Hematopoietic multipotent progenitor cell (in vitro differentiated cells): ENCODE measurements at places on chromosomes 7 and 10.

DNA sequence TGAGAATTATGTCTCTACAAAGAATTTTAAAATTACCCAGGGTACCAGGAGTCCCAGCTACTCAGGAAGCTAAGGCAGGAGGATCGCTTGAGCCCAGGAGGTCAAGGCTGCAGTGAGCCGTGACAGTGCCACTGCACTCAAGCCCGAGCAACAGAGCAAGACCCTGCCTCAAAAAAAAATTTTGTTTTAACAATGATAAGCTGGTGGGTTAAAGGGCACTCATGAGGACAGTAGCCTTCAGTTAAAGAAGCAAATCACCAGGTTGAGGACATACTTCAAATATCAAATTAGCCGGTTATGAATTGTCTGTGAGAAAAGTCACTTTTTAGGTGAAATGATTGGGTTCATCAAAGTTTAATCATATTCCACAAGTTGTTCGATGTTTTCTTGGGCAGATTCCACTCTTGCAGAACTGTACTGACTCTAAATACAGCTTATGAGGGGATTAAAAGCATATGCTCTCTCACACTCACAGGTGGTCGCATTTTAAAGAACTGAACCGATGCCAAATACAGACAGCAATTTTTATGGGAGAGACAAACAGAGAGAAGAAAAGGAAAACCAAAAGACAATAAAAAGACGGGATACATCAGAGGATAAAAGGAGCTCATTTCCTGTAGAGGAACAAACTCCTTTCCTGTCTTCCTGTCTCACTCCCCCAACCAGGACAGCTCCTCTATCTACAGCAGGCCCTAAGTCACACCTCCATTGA lies 582.8 kb upstream of the NRP1 start:
- no peak for DNase-seq

GRCh38 chr7:92815412-92815811 lies 21.0 kb downstream of the CDK6 start:
- DNase-seq: no peak

DNA sequence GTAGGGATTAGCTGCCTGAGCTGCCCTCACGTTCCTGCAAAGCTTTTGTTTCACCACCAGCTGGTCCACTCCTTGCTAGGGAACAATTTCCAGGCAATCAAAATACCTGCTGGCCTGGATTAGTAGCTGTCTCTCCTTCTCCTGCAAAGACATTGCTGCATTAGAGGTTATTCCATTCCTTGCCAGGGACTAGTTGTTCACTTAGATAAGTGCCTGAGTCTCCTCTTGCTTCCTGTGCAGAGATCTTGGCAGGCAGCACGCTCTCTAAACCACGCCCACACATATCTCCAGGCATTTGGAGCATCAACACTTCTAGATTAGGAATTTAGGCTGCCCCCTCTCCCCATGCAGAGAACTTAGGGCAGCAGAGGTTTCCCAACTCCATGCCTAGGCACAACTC lies 150.4 kb upstream of the SMIM30 start:
- DNase-seq: no peak

GRCh38 chr10:88889559-88890337 lies 9.7 kb downstream of the STAMBPL1 start:
- DNase-seq: no peak

DNA sequence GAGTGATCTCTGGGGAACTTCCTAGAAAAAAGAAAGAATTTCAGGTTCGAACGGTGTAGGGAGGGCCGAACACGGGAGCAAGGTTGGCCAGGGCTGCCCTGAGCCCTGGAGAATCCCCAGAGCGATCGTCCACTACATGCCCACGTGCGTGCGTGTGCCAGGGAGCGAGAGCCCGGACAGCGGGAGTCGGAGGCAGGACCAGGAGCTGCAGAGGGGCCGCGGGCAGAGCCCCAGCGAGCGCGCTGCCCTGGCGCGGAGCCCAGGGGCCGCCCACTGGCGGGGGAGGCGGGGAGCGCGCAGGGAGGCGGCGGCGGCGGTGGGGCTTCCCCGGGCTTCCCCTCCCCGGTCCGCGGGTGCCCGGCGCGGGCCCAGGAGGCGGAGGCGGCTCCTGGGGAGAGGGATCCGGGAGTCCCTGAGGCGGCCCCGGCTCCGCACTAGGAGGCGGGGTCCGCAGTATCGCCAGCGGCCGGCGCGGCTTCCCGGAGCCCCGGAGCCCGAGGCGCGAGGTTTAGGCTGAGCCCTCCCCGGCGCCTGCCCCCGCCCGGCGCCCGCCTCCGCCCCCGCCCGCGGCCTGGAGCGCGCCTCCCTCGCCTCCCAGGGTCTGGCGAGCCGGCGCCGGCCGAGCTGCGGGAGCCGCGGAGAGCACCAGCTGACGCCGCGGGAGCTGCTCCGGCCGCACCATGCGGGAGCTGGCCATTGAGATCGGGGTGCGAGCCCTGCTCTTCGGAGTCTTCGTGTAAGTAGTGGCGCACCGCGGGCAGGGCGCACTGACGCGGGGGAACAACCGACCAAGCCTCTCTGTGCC lies at the start of gene PLPP4:
TSS of gene PLPP4 (plus strand) at position 602 of the 805 bp plus-strand sequence. CDS start at position 681, 79 bp downstream.
- DNase-seq: peak; percentile 42

DNA sequence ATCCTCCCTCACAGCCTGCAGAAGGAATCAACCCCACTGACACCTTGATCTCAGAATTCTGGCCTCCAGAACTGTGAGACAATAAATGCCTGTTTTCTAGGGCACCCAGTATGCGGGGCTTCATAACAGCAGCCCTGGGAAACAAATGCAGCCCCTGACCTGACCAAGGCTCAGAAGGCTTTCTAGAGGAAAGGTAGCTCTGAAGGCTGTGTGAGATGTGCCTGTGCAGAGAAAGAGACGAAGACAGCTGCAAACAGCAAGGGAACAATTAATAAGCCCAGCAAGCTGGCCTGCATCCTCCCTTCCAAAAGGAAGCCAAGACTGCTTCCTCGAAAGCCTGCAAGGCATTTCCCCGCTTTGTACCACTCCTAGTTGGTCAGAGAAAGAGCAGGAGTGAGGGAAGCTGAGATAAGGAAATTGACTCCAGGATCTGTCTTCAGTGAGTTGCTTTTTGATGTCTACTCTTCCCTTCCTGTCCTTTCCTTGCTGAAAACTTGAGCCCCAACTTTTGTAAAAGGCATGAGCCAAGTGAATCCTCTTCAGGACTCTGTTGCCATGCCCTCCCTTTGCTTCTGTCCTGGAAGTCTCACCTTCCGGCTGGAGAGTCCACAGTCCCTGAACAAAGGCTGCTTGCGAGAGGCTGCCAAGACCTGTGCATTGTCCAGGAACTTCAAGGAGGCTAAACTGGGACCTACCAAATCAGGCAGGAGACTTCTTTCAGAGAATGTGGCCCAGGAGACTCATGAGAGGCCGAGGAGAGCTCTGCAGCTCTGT lies 71.2 kb upstream of the ARID5B start:
- no peak for DNase-seq

- DNase-seq: no peak
Measured at GRCh38 chr10:51640120-51640819, 59.1 kb downstream of the CSTF2T start.

- no peak for DNase-seq
Measured at GRCh38 chr10:42428534-42428933, 209.8 kb downstream of the ZNF33B start.

- no peak for DNase-seq
Measured at GRCh38 chr7:779480-779879, 52.4 kb upstream of the PRKAR1B start.

DNA sequence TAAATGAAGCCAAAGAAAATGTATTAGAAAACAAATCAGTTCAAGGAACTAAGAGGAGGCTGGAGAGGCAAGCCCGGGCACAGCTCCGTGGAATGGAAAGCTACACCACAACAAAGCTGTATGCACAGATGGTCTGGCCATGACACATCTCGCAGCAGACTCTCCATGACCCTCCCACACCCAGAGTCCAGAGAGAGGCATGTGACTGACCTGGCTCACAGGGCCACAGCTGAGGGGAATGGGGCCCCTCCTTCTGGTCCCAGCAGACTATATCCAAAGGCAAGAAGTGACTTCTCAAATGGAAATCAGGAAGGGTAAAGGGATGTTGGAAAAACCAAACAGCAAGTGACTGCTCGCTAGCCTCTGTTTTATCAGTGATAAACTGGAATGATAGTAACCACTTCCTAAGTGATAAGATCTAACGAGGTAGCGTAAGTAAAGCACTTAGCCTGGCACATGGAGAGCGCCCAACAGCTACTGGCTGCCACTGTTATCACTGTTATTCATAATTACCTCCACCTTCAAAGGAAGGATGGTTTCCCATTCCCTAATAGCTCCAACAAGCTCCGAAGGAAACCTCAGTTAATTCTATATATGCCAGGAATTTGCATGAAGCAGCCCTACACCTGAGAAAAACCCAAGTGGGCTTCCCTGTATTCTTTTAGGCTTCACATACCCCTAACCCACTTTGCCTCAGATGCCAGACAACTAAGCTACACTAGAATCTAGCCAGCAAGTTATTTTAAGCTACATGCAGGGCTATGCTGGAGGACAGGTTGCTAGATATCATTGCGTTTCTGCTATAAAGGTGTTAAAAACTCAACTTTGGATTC lies 8.4 kb downstream of the OSBPL3 start:
- peak; percentile 18 for DNase-seq

DNA sequence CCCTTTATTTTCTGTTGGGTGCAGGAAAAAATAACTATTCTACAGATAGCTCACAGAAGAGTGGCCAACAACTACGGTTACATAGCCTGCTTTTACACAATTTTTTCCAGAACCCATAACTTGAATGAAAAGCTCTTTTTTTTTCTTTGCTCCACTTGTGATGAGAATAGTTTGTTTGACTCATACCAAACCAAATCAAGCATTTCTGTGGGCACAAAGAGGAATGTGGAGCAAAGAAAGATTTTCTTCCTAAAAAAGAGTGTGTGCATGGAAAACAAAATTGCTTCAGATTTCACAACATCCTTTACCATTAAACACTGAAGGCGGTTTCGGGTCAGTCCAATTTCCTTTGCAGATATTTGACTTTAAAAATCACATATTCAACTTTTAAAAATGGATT lies 54.8 kb upstream of the RAB11FIP2 start:
- no peak for DNase-seq

DNA sequence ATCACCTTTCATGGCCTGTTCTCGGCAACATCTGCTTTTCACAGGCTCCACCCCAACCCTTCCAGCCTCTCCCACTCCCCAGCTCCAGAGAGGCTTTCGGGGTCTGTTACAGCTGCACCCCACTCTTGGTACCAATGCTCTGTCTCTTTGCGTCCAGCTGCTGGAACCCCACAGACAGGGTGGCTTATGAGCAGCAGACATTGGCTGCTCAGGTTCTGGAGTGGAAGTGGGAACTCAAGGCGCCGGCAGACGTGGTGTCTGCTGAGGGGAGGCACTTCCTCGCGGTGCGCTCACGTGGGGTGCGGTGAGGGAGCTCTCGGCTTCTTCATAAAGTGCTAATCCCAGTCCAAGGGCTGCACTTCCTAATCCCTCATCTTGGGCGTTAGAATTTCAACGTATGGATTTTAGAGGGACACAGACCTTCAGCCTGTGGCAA lies 185.7 kb downstream of the ELFN1 start:
- DNase-seq: peak; percentile 11

- no peak for DNase-seq
Measured at GRCh38 chr7:47807126-47807525, 141.1 kb downstream of the PKD1L1 start.

- DNase-seq: peak; percentile 9
Measured at GRCh38 chr7:55086413-55087201, 67.8 kb downstream of the EGFR start.

- no peak for DNase-seq
Measured at GRCh38 chr7:112880818-112881418, 90.7 kb upstream of the TMEM168 start.

DNA sequence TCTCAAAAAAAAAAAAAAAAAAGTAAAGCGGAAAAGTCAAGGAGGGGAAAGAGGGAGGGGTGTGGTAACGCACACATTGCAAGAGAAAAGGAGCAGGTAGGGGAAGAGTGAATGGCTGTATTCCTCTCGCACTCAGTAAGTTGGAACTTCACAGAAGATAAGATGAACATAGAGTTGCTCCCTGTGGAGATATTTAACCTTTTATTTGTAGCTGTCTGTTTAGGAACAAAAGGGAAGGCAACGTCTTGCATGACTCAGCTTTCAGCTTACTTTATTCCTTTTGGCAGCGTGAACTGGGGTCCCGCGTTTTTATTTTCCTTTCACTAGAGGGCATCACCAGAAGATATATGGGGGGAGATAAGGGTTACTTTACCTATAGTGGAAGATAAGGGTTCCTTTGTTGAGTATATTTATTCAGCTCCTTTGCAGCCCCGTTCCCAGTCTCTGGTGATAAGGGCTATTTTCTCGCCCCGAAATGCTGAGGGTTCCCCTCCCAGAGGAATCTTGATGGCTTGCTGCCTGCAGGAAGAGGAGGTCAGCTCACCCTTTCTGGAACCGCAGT lies 78.5 kb downstream of the APBB1IP start:
- no peak for DNase-seq

DNA sequence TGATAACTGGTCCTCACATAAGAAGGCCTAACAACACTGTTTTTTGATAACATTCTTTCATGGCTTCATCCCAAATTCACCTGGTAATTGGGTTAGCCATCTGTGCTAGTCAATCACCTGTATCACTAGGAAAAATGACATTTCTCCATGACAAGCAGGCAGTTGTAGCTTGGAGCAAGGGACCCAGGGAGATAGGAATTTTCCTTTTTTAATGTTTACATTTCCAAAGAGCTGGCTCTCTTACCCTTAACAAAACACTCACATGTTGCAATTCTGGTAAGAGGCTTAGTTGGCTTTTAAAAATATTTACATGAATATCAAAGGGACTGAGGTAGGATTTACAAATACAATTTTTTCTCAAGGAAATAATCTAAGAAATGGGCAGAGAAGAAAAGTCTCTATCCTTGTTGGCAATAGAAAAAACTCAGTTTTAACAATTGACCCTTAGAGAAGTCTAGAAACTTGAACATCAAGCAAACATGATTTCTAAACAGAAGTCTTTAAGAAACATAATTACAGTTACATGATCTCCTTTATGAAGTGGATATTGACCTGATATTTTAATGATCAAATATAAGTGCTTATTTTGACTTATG lies 16.1 kb upstream of the AKR1C1 start:
- no peak for DNase-seq

- DNase-seq: no peak
Measured at GRCh38 chr10:126906704-126907422, 1.6 kb downstream of the DOCK1 start.

- no peak for DNase-seq
Measured at GRCh38 chr10:32692174-32692573, 246.2 kb downstream of the CCDC7 start.

GRCh38 chr7:116447966-116448839 lies 51.3 kb upstream of the CAV2 start:
- no peak for DNase-seq

DNA sequence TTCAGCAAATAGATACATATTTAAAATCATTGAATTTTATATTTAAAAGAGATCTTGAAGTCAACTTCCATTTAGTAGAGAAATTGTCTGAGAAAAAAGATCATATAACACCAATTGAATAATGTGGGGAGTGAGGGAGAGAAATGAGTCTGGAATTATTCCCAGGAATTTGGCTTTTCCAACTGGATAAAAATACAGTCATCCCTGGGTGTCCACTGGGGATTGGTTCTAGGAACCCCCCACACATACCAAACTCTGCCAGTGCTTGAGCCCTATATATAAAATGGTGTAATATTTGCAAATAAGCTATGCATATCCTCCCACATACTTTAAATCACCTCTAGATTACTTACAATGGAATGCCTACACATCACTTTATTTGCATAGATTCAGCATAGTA lies 162.8 kb upstream of the SEMA3C start:
- DNase-seq: no peak

- DNase-seq: no peak
Measured at GRCh38 chr7:128211626-128212025, 29.5 kb upstream of the LEP start.
